Stimulated activated CD8-positive, alpha-beta memory T cell treated with anti-CD3 and anti-CD28 coated beads, Interleukin-15, amount 100 ng/mL, for 1 hour (primary cell): ENCODE measurements at places on chromosomes 3 and 15.

GRCh38 chr3:40191850-40192448 lies 117.6 kb upstream of the EIF1B start:
- peak; percentile 32 for DNase-seq

- DNase-seq = no peak
Measured at GRCh38 chr3:194148383-194148782, 12.4 kb downstream of the HES1 start.

DNA sequence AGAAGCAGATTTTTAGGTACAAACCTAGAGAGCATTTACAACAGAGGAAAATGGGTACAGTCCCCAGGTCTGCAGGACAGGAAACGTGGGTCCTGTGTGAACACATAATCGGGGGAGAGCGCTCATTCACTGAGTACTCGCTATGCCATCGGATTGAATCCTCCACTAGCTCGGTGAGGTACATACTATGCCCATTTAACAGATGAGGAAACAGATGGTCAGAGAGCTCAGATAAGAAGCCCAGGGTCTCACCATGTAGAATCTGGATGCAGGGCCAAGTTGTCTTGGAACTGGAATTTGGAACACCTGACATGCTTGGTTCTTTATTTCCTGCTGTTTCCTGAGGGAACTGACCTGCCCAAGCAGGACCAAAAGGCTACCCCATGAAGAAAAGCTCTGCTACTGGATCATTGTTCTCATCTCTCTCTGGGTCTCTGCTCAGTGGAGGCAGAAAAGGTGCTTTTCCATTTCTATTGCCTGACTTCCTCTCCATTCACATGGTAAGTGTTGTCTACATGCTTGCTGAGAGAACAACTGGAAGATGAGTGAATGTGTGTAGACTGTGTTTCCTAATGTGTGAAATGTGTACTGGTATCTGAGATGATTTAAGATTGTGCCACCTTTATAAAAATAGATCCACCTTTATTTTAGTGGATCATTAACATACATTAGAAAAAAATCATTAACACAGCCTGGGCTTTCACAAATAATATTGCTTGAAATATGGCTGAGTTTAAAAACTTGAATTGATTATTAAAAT lies 89.1 kb downstream of the TGFBR2 start:
- DNase-seq = no peak

DNA sequence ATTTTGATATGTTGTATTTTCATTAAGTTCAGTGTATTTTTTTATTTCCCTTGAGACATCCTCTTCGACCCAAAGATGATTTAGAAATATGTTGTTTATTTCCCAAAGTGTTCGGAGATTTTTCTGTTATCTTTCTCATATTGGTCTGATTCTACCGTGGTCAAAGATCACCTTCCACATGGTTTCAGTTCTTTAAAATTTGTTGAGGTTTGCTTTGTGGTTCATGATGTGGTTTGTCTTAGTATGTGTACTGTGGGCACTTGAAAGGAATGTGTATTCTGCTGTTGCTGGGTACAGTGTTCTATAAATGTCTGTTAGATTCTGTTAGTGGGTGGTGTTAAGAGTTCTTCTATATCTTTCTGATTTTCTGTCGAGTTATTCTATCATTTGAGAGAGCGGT lies 103.4 kb upstream of the FHIT start:
- DNase-seq = no peak

DNA sequence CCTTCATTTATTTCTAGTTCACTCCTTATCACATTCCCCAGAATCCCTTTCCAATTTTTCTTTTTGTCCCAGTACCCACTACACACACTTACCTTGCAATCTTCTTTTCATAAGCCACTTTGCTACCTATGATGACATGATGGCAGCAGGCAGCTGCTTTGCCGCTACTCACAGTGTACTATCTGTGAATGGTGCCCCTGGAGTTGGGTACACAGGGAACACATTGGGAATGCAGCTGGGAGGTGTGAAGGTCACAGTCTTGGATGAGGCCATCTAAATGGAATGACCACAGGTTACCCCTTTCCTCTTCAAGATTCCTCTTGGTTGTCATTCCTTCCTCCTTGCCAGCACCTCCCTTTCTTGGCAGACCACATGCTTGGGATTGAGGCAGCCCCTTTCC lies 20.8 kb upstream of the TNIK start:
- no peak for DNase-seq
